ENCODE measurements at places on chromosomes 5 and 9.

DNA sequence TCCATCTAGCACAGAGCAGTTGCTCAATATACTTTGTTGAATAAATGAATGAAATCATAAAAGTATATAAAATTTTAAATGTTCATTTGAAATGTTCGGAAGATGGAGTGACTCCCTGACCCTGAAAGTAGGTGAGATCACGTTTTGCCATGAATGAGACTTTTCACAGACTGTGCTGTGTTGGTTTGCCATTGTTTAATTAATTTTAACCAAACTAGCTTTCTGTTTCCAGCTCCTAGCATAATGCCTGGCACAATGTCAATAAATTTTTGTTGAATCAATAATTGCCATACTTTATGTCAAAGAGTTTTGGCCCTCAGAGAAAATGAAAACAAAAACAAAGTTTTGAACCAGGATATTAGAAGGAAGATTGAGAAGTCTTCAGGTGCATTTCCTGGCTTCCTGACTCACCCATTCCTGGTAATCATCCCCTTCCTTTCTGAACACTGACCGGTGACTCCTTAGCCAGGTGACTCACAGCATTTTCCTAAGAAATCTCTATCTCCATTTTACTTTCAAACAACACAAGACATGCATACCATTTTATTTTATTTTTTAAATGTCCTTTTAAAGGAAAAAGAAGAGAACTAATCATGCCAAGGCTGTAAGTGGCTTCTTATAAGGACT lies 15.1 kb downstream of the SLC28A3 start:
- DNase-seq: no peak

- DNase-seq: no peak
Observed at GRCh38 chr5:13632676-13633075, 311.8 kb downstream of the DNAH5 start.

- no peak for DNase-seq
Observed at GRCh38 chr9:29060041-29060440, 1486.8 kb upstream of the C9orf72 start.

- no peak for DNase-seq
Observed at GRCh38 chr9:18710065-18710464, 236.1 kb downstream of the ADAMTSL1 start.

DNA sequence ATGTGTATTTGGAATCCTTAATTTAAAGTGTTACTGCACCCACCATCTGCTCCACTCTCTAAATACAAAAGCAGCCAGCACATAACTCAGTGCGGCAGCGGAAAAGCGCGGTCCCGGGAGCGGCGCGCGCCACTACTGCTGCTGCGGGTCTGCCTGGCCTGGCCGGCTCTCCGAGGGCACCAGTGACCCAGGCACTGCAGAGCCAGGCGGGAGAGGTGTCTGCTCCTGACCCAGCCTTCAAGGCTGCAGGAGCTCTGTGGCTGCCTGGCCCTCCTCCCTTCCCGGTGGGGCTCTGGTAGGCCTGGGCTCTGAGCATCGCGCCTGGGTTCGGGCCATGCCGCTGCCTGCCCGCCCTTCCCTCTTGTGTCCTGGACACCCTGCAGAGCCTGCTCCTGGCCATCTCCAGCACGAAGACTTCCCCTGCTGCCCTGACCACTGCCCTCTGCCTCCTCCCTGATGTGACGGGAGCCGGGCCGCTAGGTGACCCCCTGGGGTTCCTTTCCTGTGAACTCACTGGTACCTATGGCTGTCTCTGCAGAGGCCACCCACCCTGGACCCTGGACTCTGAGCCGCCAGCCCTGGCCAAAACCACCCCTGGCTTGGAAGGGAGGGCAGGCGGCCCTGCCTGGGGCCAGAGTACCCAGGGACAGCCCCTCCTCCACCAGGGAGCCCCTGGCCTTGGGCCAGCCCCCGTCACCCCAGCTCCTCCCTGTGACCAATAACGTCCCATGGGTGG lies 32.8 kb upstream of the UBAC1 start:
- DNase-seq: no peak

GRCh38 chr5:175206669-175207068 lies 237.3 kb downstream of the DRD1 start:
- no peak for DNase-seq

GRCh38 chr5:53172630-53173029 lies 63.1 kb upstream of the MOCS2 start:
- DNase-seq: no peak

- DNase-seq: no peak
Observed at GRCh38 chr9:6829027-6829426, 71.3 kb downstream of the KDM4C start.

- no peak for DNase-seq
Observed at GRCh38 chr5:42390115-42390514, 33.1 kb upstream of the GHR start.

GRCh38 chr9:111728143-111728542 lies 66.6 kb downstream of the SHOC1 start:
- no peak for DNase-seq
